ENCODE measurements at places on chromosomes 3 and 15. TPM values are rescaled to one million over a fixed set of nuclear protein-coding genes. Genes with fewer than 3 reads are reported as not detected.

TBC1D5 gene
- 73.8 TPM for total RNA-seq

UBE2E1 gene
- total RNA-seq: 74.4 TPM

MYNN gene
- 21.3 TPM for total RNA-seq

DNASE1L3 gene
- not detected for total RNA-seq

CLDND1 gene
- 56.7 TPM for total RNA-seq

RETNLB gene
- not detected for total RNA-seq

KCNAB1 gene
- total RNA-seq: 0.59 TPM

DLL4 gene
- total RNA-seq: under 0.01 TPM

THSD4 gene
- 13.7 TPM for total RNA-seq

TTLL13 gene
- total RNA-seq: not detected

TOPBP1 gene
- total RNA-seq: 19.3 TPM

CFAP91 gene
- total RNA-seq: 0.53 TPM

GOLGA6D gene
- total RNA-seq: not detected

CDCP1 gene
- 3.0 TPM for total RNA-seq

TEX55 gene
- total RNA-seq: not detected

GNAT1 gene
- total RNA-seq: not detected

MB21D2 gene
- 8.3 TPM for total RNA-seq

TGM4 gene
- total RNA-seq: 0.15 TPM

NR2E3 gene
- total RNA-seq: not detected

TIPIN gene
- 9.3 TPM for total RNA-seq

FMN1 gene
- 0.08 TPM for total RNA-seq

UBAP1L gene
- total RNA-seq: 0.53 TPM

WDR93 gene
- not detected for total RNA-seq

UROC1 gene
- total RNA-seq: not detected

ATP2B2 gene
- not detected for total RNA-seq

KCNMB3 gene
- total RNA-seq: 1.3 TPM

ADAMTS7 gene
- total RNA-seq: 8.9 TPM

C3orf62 gene
- 0.59 TPM for total RNA-seq

SPG21 gene
- total RNA-seq: 62.0 TPM

SAMD7 gene
- not detected for total RNA-seq

FBN1 gene
- 1,470 TPM for total RNA-seq

ARGFX gene
- not detected for total RNA-seq

CHRNA7 gene
- total RNA-seq: 0.23 TPM

A4GNT gene
- not detected for total RNA-seq

TNFAIP8L3 gene
- total RNA-seq: 16.5 TPM

EPHA6 gene
- total RNA-seq: not detected

AP3S2 gene
- total RNA-seq: 41.8 TPM

GOLGA8O gene
- total RNA-seq: 1.2 TPM

EIF4G1 gene
- total RNA-seq: 290 TPM

All from smooth muscle cell of the coronary artery (primary cell).